ENCODE measurements at places on chromosomes 2 and 18.

DNA sequence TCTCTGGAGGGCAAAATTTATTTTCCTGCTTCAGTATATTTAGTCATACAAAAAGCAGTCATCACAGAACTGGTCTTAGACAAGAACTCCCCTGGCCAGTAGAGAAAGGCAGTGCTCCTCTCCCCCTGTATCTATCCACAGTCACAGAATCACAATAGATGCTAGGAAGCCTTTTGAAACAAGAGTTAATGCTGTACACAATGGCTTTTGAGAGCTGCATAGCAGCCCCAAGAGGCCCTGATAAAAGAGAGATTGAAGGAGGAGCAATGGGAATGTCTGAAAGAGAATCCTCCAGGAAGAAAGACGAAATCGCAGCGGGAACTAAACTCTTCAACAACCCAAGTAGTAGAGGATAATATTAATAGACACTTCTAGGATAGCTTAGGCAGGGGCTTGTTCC is 330.2 kb downstream of the RBM43 start:
- DNase-seq, result no peak

DNA sequence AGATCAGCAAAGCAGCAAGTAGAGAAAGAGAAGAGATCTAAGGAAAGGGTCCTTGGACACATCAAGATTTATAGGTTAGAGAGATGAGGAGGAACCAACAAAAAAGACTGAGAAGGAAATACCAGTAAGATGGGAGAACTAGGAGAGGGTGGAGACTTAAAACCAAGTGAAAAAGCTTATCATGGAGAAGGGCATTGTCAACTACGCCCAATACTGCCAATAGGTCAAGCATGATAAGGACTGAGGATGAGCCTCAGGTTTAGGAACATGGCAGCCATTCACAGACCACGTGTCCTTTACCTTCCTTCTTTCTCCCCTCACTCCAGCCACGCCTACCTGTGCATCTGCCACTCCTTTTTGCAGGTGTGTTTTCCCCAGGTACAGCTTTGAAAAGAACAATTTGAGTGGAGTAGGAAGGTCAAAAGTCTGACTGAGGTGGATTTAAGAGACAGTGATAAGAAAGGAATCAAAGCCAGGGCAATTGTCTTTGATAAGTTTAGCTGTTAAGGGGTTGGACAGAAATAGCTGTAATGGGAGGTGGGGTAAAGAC is 238.7 kb downstream of the STK39 start:
- no peak for DNase-seq

GRCh38 chr18:69808399-69808798 is 139.3 kb downstream of the CD226 start:
- no peak for DNase-seq

DNA sequence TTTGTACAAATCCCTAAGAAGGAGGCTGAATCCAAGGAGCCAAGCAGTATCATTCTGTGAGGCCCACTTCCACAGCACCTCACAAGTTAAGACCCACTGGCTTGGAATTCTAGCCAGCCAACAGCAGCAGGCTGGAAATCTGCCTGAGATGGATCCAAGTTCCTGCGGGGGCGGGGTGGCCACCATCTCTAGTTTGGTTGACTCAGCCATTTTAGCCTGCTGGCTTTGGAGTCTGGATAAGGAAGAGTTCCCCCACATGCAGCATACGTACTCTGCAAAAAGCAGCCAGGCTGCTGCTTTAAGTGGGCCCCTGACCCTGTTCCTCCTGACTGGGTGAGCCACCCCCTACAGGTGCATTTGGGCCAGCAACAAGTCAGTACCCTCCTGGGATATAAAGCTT is 65.2 kb downstream of the FARP2 start:
- DNase-seq, result no peak

DNA sequence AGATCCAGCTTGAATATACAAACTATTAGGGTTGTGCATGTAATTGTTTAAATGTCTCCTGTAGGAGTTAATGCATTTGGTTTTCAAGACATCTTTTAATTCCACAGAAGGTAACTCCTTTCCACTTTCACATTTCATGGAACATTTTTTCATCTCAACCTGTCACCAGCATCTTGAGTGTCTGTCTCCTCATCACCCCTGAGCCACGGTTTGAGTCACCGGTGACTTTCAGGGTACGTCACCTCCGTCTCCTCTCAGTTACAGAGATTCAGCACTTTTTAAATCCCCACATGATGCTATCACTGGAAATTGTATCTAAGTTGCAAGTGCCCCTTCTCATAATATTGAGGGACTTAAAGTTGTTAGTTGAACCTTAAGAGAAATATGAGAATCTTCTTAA is 25.3 kb downstream of the GPR55 start:
- no peak for DNase-seq

DNA sequence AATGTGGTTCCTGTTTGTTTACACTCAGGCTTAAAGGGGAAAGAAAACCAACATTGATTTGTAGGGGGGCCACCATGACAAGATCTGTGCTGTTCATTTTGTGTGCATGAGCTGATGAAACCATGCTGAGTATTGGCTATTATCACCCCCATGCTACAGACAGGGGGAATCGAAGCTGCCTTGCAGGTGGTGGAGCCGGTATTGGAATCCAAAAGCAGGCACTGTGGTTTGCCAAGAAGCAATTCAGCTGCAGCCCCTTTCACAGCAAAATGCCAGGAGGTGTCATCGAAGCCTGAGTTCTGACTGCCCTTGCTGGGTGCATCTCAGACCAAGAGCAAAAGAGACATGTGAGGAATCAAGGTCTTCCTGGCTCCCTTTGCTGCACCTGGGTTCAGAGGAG is 221.9 kb downstream of the UXS1 start:
- DNase-seq, result no peak

- no peak for DNase-seq
Observed at GRCh38 chr18:45850021-45850420, 24.5 kb downstream of the SIGLEC15 start.

- DNase-seq, result no peak
Observed at GRCh38 chr2:149894760-149895159, 307.2 kb upstream of the MMADHC start.

- DNase-seq, result no peak
Observed at GRCh38 chr18:22423878-22424564, 6.3 kb upstream of the CTAGE1 start.

DNA sequence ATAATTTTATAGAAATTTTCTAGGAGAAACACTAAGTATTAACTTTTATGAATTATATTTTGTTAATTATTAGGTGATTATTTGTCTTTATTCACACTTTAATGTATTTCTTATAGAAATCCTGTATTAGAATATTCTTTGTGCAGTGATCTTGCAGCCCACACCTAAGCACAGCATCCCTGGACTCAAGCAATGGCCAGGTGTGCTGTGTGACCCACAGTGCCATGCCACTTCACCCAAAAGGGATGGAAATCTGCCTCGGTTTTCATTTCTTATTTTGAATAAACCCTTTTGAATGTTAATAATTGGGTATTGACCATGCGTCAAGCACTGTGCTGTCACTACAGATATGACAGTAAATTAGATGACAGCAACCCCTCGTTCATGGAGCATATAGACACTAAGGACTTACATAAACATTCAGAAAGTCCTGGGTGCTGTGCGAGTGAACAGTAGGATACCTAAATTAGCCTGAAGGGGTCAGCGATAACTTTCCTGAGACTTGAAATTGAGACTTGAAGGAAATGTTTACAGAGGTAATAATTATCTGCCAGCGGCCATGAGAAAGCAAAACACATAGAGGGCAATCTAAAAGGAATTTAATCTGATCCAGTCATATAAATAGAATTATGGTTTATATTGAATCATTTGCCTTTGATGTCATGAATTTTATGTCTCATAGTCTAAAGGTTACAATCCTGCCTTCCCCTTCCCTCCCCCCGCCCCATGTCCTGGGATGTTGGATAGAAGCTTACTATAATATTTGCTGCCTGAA is 52.7 kb upstream of the CALCRL start:
- DNase-seq, result no peak

DNA sequence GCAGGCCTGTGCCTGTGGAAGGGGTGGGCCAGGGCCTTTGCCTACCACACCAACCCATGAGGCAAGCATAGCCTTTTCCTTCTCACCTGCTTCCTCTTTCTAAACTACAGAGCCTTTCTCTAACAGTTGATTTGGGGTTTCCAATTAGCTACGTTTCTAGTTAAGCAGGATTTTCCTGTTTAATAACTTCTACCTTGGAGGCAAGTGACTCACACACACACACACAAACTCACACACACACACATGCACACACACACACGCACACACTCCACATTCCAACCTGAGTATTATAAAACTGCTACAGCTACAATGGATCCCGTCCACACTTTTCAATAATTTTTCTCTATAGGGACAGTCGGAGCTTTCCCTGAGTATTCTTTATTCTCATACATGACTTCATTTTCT is 84.9 kb downstream of the SOX11 start:
- no peak for DNase-seq

- DNase-seq, result no peak
Observed at GRCh38 chr2:214328941-214329340, 81.9 kb upstream of the VWC2L start.

DNA sequence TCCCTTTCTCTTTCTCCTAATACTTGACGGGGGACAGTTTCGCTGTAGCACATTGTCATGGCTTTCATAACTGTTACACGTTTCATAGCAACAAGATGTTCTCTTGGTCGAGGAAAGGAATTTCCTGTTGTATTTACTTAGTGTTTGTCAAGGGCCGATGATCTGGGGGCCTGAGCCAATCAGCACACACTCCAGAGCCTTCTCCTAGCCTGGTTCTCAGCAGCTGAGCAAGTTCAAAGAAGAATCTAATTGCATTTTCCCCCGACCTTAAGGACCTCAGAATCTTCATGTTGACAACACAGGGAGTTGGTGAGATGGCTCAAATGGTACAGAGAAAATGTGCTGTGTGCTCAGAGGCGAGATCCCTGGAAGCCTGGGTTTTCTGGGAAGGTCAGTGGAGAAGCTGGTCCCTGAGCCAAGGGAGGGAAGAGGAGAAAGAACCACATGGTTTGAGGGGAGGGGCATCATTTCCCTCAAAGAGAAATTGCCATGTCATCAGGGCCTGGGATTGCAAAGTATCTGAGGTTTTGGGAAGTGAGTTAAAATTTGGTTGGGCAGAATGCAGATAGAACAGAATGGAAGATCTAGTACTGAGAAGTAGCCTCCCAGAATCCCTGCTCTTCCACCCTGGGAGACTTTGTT is 76.9 kb upstream of the AGAP1 start:
- peak; percentile 16 for DNase-seq

DNA sequence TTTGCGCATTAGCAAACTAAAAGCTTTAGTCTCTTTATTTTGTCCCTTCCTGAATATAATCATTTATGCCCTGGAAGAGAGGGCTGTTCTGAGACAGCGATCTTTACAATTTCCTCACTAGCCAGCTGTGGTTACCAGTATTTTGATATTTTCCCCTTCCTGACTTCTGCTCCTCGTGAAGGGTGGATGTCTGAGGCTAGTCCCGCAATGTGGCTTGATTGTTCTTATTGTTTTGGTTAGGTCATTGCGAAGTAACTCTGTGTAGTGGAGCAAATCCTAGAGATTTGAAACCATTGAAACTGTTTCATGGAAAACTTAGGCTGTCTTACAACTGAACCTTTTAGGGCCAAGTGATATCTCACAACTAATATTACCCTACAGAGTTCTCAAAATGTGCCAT is 2.4 kb downstream of the MRPL33 start:
- DNase-seq, result no peak

GRCh38 chr2:66239655-66240054 is 195.3 kb upstream of the MEIS1 start:
- no peak for DNase-seq

DNA sequence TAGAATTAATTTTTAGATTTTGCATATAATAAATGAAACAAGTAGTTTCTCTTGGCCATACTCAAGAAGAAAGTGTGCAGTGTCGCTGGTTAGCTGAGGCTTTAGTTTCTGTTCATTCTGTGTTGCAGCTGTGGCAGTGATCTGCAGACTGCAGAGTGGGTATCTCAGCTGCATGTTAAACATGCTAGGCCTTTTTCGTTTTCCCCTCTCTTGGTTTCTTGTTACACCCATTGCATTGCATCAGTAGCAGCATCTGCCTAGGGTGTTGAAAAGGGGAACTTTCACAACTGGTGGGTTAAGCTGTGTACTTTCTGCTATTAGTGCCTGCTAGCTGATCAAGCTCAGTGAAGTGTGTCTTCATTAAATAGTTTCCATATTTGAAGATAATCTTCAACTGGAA is 51.3 kb downstream of the ACSL3 start:
- no peak for DNase-seq

GRCh38 chr2:182618672-182619079 is 97.4 kb upstream of the DNAJC10 start:
- DNase-seq, result no peak

DNA sequence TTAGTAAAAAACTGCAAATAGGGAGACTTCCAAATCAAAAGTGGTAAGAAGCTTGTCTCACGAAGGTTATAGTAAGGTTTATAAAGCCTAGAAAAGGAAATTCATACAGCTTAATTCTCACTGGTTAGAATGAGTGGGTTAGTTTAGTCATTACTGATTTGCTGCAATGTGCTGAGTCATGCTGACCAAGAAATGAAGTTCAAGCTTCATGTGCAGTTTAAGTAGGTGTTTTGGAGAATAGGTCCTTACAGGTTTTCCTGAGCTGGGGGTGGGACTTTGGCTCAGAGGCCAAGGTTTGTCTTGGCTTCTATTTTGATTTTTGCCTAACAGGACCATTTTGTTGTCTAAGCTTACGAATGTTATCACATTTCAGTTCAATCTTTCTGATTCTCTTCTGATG is 15.1 kb downstream of the CLIP4 start:
- no peak for DNase-seq

DNA sequence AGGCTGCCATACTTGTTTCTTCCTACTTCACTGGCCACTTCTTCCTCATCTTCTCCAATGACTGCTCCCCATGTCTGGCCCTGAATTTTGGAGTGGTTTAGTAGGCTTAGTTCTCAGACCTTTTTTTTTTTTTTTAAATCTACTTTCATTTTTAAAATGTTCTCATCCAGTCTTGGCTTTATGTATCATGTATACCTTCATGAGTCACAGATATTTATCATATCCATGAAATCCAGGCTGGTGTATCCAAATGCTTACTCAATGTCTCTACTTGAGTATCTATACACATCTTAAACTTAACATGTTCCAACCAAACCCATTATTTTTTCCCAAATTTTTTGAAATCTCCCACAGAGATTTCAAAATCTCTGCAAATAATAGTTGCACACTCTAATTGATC is 26.3 kb upstream of the CFAP36 start:
- no peak for DNase-seq

- DNase-seq, result no peak
Observed at GRCh38 chr2:172249334-172249733, 146.6 kb upstream of the DLX2 start.

DNA sequence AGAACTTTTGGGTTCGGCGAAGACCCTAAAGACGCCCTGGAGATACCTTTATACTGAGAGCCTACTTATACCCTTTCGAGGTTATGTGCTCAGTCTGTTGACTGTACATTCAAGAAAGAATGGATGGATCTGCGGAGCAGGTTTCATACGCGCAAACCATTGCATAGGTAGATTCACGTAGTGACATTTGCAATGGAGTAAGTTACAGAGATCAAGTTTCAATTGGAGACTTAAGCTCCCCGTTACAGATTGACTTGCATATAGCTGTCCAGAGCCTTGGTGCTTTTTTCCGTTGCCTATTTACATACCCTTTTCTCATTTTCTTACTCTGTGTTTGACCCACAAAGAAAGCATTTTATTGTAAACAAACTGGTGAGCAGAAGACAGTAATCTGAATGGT is 923 bp downstream of the PSMD1 start:
- DNase-seq, result no peak
